A549 treated with RU486 at 1 μM for 4 hours (cell line): ENCODE measurements at places on chromosomes 3 and 15. TPM values are rescaled to one million over a fixed set of nuclear protein-coding genes. Genes with fewer than 3 reads are reported as not detected.

Gene TMEM207
- not detected in 5 replicates for total RNA-seq

Gene CCR8
- not detected in 5 replicates for total RNA-seq

Gene C15orf39
- 23.6 to 35.3 TPM (median 33.7 TPM) in 5 replicates for total RNA-seq

Gene TGM5
- total RNA-seq, result not detected in 5 replicates

Gene ST8SIA2
- total RNA-seq, result 0.16 to 0.80 TPM (median 0.54 TPM) in 5 replicates

Gene ACTC1
- 0.14 to 0.48 TPM (median 0.33 TPM) in 5 replicates for total RNA-seq

Gene APOD
- 0.56 to 0.82 TPM (median 0.68 TPM) in 5 replicates for total RNA-seq

Gene HHATL
- not detected in 5 replicates for total RNA-seq

Gene CX3CR1
- not detected in 5 replicates for total RNA-seq

Gene ZNF35
- 4.7 to 7.3 TPM (median 5.4 TPM) in 5 replicates for total RNA-seq

Gene GREM1
- 6.0 to 16.3 TPM (median 8.2 TPM) in 5 replicates for total RNA-seq

Gene GOLGA8T
- 1.1 to 2.1 TPM (median 1.3 TPM) in 5 replicates for total RNA-seq

Gene TBC1D5
- total RNA-seq, result 10.9 to 17.2 TPM (median 14.3 TPM) in 5 replicates

Gene EFCC1
- not detected in 5 replicates for total RNA-seq

Gene STAC
- 1.8 to 2.9 TPM (median 2.5 TPM) in 5 replicates for total RNA-seq

Gene FHIT
- total RNA-seq, result 0.40 to 1.6 TPM (median 0.67 TPM) in 5 replicates

Gene ZNF660
- total RNA-seq, result not detected in 5 replicates

Gene FBXO40
- not detected in 5 replicates for total RNA-seq

Gene DUOX2
- 0.04 to 0.06 TPM (median 0.05 TPM) in 5 replicates for total RNA-seq

Gene LARP6
- 55.7 to 88.3 TPM (median 82.7 TPM) in 5 replicates for total RNA-seq

Gene MCTP2
- not detected in 5 replicates for total RNA-seq

Gene OR5K2
- not detected in 5 replicates for total RNA-seq

Gene UNC13C
- total RNA-seq, result not detected in 5 replicates

Gene CHRM5
- total RNA-seq, result not detected in 5 replicates

Gene COL8A1
- total RNA-seq, result not detected in 5 replicates

Gene NUP210
- total RNA-seq, result 28.6 to 40.7 TPM (median 37.5 TPM) in 5 replicates

Gene SLC9C1
- not detected in 5 replicates for total RNA-seq

Gene CIB2
- total RNA-seq, result 26.8 to 31.3 TPM (median 28.3 TPM) in 5 replicates

Gene ALDH1A2
- 0.33 to 0.41 TPM (median 0.40 TPM) in 3 of 5 replicates, not detected in the others for total RNA-seq

Gene WWTR1
- total RNA-seq, result 112 to 122 TPM (median 119 TPM) in 5 replicates

Gene FAM227B
- total RNA-seq, result 0.79 to 1.2 TPM (median 0.82 TPM) in 5 replicates

Gene ARGFX
- not detected in 5 replicates for total RNA-seq

Gene ZBTB47
- 4.9 to 7.0 TPM (median 6.2 TPM) in 5 replicates for total RNA-seq

Gene CEP19
- 2.1 to 3.4 TPM (median 2.6 TPM) in 5 replicates for total RNA-seq
